ENCODE measurements at places on chromosomes 11 and 22. TPM values are rescaled to one million over a fixed set of nuclear protein-coding genes. Genes with fewer than 3 reads are reported as not detected.

- DNase-seq, result no peak
- H3K4me3 ChIP-seq, result no peak overlapping the region
- no peaks in the 10 kb centered on the region for H3K4me1 ChIP-seq
- no peaks in the 10 kb centered on the region for H3K27me3 ChIP-seq
- H3K36me3 ChIP-seq, result no peaks in the 10 kb centered on the region
- no peak overlapping the region for H3K27ac ChIP-seq
Observed at GRCh38 chr11:121965330-121965729, 150.7 kb downstream of the BLID start.

Gene LGR4
- total RNA-seq, result 0.58 TPM

GRCh38 chr11:58127350-58127749 is 2.0 kb upstream of the OR9I1 start:
- H3K4me1 ChIP-seq, result no peaks in the 10 kb centered on the region
- H3K27me3 ChIP-seq, result no peaks in the 10 kb centered on the region
- no peak for DNase-seq
- H3K4me3 ChIP-seq, result no peak overlapping the region

DNA sequence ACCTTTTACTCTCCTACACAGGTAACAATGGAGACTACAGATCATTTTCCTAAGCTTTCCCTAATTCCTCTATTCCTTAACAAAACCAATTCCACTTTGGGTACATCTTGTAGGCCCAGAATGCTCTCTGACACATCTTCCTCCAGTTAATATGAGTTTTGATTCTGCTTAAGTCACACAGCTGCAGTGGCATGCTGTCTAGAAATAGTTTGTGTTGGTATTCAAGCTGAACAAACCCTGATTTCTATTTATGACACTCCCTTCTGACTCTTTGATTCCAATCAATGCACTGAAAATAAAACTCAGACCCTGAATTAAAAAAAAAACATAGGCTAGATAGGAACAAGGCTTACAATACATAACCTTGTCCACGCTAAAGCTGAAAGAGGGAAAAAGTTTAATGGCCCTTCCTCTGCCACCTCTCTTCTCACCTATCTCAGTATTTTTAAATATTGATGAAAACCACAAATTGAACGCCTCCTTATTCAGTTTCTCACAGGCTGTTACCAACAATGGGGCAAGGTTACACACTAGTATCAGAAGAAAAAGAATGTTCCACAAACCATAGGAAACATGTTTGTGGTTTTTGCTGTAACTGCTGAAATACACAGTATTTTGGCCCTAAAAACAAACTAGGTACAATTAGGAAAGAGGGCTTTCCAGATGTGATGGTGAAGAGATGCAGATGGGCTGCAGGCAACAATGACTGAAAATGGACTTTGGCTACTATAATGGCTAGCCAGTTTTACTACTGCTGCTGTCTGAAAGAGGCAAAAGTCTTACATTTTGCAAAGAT is 35.7 kb upstream of the GAB2 start:
- H3K27ac ChIP-seq, result no peak overlapping the region
- H3K4me1 ChIP-seq, result no peaks in the 10 kb centered on the region
- H3K36me3 ChIP-seq, result peaks cover 4% of the 10 kb centered on the region
- no peak overlapping the region for H3K4me3 ChIP-seq

DNA sequence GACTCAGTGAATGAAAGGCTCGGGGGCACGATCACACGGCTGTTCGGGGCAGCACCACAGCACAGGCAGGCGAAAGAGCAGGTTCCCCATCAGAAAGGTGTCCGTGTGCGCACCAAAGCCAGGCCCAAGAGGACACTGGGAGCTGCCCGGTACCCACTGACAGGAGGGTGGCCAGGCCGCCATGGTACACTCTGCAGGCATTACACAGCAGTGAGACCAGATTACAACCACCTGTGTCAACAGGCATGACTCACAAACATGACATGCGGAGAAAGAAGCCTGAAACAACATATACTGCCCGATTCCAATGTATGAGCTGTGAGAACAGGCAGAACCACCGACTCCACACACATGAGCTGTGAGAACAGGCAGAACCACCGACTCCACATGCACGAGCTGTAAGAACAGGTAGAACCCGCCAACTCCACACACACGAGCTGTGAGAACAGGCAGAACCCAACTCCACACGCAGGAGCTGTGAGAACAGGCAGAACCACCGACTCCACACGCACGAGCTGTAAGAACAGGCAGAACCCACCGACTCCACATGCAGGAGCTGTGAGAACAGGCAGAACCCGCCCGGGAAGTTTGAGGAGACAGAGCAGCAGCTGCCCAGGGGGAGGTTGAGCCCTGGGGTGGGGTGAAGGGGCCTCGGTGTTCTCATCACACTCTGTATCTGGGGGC is 32.6 kb downstream of the KIAA0930 start:
- no peak for DNase-seq
- no peak overlapping the region for H3K27ac ChIP-seq
- H3K36me3 ChIP-seq, result peaks cover 3% of the 10 kb centered on the region
- no peak overlapping the region for H3K4me3 ChIP-seq
- H3K4me1 ChIP-seq, result no peaks in the 10 kb centered on the region

GRCh38 chr11:3231550-3231850 is 717 bp downstream of the MRGPRE start:
- no peak overlapping the region for H3K27ac ChIP-seq
- no peaks in the 10 kb centered on the region for H3K4me1 ChIP-seq
- no peaks in the 10 kb centered on the region for H3K36me3 ChIP-seq

- no peaks in the 10 kb centered on the region for H3K27me3 ChIP-seq
- H3K4me1 ChIP-seq, result peaks cover 32% of the 10 kb centered on the region
- H3K4me3 ChIP-seq, result no peak overlapping the region
- DNase-seq, result no peak
Observed at GRCh38 chr11:94934362-94934761, 39.0 kb downstream of the CWC15 start.

DNA sequence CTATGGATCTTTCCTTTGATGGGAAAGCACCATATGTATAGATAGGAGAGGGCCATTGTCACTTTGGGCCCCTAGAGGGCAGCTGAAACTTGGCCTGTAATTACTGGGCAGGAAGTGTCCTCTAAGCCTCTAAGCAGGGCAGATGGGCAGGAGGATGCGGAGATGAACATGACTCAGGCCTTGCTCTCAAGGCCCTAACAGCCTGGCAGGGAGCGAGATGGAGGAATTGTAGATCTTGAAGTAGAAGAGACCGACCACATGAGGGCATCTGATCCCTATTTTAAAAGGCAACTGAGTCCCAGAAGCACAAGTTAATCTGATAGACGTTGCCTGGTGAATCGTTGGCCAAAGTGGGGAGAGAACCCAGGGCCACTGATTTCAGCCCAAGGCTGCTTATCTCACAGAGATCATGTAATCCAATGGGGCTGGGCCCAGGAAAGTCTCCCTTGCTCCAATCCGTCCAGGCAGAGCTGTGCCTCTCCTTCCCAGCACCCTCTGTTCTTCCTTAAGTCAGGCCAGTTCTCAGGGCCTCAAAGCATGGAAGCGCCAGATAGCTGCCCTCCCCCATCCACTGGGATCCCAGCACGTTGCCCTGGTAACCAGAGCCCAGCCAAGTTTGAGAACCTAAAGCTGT is 2.5 kb upstream of the SEPTIN3 start:
- no peak overlapping the region for H3K4me3 ChIP-seq
- H3K36me3 ChIP-seq, result no peaks in the 10 kb centered on the region
- H3K27ac ChIP-seq, result no peak overlapping the region
- DNase-seq, result peak; percentile 52
- H3K4me1 ChIP-seq, result no peaks in the 10 kb centered on the region

Measured in CD4-positive, alpha-beta memory T cell (primary cell).